Activated CD4-positive, alpha-beta T cell treated with anti-CD3 and anti-CD28 coated beads, Interleukin-2, amount 50 U/mL, for 16 hours (primary cell): ENCODE measurements at places on chromosomes 16 and 17.

DNA sequence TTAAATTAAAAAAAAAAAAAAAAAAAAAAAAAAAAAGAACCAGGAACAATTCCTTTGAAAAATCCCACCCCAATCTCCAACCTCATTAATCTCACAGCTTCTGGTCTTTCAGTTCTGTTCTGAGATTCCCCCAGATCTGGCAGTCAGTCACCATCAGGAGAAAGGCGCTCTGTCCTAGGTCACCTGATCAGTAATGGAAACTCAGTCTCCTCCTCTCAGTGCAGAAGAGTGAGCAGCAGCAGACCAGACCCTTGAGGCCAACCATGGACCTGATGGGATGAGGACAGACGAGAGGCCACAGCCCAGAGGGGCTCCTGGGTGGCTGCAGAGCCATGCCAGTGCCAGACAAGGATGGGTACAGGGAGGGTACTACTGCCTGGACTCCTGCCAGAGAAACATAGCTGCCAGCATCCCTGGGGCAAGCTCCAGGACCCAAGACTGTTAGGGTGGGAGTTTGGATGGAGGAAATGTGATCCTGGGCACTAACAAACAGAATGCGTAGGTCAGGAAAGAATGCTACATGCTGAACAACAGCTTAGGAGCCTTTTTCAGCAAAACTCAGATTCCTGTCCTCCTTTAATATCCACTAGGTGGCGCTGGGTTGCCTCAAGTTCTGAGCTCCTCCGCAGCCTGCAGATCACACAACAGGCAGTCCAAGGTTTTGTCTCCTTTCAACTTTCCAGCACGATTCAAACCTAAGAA is 28.7 kb downstream of the MPG start:
- peak; percentile 70 for DNase-seq

- DNase-seq: no peak
Measured at GRCh38 chr17:78151514-78152008, 5.4 kb downstream of the C17orf99 start.

GRCh38 chr16:49901711-49902110 is 45.8 kb upstream of the ZNF423 start:
- DNase-seq: no peak

DNA sequence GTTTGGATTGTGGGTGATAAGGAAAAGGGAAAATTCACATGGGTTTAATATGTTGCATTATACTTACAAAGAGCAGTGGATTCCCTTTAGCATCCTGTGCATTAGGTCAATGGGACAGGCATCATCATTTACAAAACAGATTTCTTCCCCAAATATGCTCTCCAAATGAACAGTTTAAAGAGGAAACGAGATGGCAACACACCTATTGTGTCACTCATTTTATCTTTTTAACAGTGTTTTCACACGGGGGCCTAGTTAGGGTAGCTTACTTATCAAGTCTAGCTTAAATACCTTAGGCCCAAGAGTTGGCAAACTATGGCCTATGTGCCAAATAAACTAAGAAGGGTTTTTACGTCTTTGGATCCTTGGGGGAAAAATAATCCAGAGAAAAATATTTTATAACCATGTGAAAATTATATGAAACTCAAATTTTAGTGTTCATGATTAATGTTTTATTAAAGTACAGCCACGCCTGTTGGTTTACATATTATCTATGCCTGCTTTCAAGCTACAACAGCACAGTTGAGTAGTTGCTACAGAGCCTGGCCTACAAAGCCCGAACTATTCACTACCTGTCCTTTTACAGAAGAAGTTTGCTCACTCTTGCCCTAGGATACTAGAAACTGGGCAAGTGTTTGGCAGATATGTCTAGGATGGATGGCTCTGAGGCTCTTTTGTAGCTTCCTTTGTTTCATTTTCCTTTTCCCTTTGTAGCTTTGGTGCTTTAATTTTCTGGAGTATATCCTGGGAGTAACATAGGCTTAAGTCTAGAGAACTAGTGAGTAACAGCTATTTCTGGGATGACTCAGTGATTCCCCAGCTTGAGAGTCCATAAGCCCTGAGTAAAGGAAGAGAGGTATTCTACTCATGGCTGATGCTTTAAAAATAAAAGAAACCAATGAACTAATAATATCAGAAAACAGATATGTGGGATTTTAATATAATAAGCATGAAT is 12.4 kb downstream of the NUP93 start:
- DNase-seq: no peak

GRCh38 chr17:80104321-80104955 is 3.1 kb downstream of the GAA start:
- DNase-seq: no peak

DNA sequence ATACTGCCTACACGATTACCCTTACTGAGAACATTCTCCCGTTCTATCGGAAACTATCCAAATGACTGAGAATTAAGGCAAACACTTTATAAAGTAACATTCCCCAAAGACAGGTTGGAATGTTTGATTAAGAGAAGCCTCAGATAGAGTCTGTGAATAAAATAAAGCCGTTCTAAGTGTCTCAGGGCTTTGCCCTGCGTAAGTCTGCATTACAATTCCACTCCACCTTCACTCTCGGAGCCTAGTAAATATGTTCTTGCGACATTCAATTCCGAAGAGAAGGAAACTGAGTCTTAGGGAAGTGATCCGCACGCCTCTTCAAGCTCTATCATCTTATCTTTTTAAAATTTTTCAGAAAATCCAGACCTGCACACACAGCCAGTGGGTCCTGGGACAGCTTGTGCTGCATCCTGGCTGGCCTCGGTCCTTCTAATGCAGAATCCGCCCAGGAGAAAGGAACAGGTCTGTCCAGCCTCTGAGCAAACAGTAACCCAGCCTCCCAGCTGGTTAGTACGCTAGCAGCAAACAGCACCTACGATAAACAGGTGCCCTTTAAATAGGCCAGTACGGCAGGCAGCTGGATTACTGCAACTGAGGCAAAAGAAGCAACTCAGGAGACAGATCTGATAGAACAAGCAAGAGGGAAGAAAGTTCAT is 254.1 kb upstream of the IRX3 start:
- DNase-seq: no peak

DNA sequence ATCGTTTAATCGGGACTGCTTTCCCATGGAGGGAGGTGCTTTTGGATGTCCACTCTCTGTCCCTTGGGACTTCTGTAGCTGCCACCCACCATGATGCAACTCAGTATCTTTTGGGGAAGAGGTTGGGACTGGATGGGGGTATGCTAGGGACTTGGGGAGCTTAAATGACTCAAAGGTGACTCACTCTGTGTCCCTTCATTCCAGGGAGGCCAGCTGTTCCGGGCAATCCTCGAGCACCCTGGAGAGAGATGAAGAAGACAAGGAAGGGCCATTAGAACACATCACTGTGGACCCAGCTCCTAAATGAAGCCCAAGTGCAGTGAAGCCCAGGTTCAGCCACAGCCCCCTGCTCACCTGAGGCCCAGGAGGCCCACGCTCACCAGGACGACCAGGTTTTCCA is 4.6 kb downstream of the COL1A1 start:
- DNase-seq: no peak

DNA sequence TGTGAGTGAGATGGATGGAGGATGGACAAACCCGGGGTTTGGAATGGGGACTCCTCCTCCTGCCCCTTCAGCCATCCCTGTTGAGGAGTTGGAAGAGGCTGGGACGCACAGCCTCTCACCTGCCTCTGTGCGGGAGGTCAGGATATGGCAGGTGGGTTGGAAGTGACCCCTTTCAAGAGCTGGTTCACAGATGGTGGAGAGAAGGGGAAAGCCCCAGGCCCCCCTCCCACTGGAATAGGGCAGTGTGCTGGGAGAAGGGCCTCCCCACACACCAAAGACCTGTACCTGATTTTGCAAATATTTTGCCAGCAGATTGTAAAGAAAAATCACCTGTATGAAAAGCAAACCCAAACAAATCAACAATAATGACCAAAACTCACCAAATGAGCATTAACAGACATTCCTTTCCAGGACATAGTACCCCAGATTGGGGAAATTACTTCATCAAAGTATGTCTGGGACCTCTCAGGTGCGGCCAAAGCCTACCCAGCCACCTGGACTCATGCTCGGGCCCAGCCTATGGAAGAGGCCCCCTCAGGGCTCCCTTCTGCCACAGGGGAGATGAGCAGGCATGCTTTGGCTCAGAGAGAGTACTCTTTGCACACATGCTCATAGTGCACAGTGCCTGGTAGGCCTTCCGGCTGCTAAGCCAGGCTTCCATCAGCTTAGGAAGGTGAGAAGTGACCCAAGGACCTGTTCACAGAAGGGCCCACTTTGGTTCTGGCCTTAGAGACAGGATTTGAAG is 7.8 kb downstream of the SLC47A2 start:
- DNase-seq: no peak
